ENCODE measurements at places on chromosomes 5 and 9.

GRCh38 chr9:113386571-113387393, 10.0 kb upstream of the HDHD3 start:
- DNase-seq, result no peak

DNA sequence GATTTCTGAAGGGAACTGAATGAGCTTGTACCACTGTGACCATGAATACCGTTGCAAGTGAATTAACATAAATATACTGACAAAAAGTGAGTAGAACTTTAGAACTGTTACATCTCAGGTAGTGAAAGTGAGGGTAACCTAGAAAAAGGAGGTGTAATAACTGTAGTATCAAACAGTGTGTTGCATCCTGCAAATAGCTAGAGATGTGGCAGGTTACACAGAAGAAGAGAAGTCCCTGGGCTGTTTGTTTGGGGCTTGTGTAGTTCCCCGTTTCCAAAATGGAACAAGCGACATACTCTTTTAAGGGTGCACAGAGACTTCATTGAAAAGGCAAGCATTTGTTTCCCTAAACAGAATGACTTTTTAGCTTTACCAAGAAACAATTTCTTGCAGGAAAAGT, 214.8 kb downstream of the NR3C1 start:
- DNase-seq, result no peak

DNA sequence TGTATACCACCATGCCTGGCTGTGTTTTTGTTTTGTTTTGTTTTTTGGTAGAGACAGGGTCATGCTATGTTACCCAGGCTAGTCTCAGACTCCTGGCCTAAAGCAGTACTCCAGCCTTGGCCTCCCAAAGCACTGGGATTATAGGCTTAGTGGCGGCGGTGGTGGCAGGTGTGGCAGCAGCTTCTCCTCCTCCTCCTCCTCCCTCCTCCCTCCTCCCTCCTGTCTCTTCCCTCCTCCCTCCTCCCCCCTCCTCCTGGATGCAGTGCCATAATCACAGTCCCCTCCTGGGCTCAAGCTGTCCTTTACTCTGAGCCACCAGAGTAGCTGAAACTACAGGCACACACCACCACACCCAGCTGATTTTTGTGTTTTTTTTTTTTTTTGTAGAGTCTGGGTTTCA, 71.2 kb downstream of the UHRF2 start:
- no peak for DNase-seq

- no peak for DNase-seq
Observed at GRCh38 chr9:16207161-16207560, 654.3 kb downstream of the CCDC171 start.

GRCh38 chr9:77935211-77935610, 96.4 kb downstream of the GNAQ start:
- no peak for DNase-seq

DNA sequence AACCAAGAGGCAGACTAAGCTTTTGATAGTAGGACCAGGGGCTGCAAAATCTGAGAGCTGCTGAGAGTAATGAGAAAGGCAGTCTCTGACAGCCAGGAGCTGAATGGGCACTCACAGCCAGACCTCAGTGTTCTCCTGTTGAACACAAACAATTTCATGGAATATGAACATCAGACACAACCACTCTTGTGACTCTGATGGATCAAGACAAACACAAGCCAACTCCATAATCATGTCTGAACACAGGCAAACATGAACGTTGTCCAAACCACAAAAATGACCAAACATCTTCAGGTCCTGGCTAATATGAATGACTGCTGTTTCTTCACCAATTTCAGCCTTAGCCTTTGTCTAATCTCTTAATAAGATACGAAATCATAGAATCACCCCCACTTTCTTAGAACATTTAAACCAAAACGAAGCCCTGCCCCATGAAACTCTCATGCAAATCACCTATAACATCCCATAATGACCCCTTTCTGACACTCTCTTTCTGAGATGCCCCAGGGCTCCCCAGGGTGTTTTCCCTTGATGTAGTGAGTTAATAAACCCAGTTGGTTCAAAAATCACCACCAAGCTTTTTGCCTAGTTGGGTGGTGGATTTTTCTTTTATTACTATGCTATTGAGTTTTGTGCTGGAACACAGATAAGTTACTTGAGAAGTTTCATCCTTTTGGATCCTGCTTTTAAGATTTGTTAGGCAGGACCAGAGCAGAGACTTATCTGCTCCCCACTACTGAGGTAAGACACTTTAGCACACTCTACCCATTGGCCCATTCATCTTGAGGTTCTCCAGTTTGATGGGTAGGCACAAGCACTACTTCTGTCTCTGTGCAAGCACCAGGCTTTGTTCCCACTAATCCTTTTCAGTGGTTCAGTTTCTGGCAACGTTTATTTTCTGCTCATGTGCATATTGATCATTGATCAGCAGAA, 5.9 kb upstream of the ERAP2 start:
- no peak for DNase-seq

DNA sequence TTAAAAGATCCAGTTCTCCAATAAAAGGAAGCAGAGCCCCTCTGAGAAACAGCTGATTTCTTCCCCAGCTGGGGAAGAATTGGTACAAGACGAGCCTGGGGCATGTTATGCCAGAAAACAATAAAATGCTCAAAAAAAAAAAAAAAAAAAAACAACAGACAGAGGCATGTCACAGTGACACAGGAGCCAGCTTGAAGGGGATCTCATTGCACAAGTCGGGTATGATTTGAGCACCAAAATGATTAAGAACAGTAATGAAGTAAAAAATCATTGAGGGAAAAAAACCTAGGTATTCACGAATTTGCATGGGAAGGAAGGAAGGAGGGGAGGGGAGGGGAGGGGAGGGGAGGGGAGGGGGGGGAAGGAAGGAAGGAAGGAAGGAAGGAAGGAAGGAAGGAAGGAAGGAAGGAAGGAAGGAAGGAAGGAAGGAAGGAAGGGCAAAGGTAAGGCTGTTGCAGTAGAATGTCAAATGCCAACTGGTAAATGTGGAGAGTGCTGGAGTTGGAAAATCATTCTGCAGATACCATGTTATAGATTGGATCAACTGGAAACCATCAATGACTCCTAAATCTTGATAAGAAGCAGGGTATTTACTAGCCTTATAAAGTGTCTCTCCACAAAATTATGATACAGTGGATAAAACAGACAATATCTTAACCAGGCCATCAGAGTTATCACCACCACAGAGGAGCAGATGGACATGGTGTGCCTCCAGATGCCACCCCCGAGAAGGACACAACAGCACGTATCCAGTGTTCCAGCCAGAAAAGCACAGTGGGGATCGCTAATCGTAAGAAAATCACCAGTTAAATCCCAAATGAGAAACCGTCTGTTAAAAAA, 7.2 kb downstream of the GNA14 start:
- no peak for DNase-seq

Measured in activated naive CD4-positive, alpha-beta T cell treated with Interleukin-2 at 50 U/mL for 16 hours (primary cell).